LoVo (cell line): ENCODE measurements at places on chromosomes 13 and 19.

DNA sequence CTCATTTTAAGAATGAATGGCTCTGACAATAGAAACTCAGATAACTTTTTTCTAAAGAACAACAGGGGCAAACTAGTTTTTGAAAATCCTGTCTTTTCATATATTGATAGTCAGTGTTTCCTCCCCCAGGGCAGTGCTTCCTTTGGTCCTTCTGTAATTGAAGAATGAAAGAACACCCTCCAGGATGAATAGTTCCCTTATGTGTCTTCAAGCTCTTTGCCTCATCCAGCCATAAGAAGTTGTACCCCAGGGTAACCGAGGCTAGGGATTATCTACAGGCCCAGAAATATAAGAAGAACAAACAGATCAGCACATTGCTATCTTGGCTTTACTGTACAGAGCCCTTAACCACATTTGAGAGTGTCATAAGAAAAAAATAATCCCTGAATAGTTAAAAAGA lies 12.1 kb upstream of the ERICH6B start:
- DNase-seq: no peak

DNA sequence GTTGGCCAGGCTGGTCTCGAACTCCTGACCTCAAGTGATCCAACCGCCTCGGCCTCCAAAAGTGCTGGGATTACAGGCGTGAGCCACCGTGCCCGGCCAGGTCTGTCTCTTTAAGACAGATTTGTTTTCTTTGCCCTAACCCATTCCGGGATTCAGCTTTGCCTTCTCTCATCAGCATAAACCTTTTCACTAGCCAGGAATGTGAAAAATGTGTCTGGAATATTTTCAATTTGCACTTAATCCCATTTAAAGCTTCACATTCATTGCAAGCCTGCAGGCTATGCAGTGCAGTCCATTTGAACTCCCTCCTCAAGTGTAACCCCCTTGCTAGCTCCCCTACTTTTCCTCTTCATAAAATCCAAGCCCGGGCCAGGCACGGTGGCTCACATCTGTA lies 880 bp upstream of the TMEM160 start:
- no peak for DNase-seq

GRCh38 chr13:53264751-53265385 lies 236.3 kb downstream of the OLFM4 start:
- no peak for DNase-seq

DNA sequence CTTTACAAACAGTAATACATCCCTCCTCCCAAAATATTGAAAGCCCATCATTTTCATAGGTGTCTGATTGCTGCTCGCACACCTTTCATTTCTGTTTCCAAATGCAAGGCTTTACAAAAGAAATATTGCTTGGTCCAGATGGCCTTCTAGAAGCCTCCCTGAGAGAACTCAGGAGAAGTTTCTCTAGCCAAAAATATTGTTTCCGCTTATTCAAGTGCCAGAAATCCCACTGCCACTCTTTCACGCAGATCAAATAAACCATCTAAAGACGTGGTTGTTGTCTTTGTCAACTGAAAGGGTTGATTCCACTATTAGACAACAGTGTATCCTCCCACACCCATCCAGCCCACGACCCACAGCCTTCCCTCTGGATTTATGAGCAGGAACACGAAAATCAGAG lies 96.2 kb downstream of the ZIC5 start:
- DNase-seq: no peak

DNA sequence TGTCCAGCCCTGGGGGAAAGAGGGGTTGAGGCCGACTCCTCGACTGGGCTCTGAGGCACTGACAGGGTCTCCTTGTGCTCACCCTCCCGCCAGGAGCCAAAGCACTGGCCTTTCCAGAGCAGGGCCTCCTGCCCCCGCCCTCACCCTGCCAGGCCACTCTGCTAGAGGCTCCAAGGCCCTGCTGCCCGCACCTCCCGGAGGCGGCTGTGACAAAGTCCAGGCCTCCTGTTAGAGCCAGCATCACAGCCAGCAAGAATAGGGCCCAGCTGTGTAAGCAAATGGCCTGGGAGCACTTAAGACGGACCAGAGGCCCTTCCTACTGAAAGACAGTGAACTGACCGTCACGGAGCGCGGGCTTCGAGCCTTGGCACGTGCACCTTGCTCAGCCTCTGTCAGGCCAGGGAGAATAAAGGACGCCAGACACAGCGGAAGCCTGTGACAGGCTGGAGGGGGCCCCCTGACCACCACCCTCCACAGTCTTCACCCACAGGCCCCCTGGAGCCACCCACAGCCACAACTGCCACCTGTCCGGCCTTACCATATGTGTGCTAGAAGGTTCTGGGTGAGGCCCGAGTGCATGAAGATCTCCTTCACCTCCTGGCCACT lies 50.9 kb downstream of the EPS15L1 start:
- DNase-seq: no peak

DNA sequence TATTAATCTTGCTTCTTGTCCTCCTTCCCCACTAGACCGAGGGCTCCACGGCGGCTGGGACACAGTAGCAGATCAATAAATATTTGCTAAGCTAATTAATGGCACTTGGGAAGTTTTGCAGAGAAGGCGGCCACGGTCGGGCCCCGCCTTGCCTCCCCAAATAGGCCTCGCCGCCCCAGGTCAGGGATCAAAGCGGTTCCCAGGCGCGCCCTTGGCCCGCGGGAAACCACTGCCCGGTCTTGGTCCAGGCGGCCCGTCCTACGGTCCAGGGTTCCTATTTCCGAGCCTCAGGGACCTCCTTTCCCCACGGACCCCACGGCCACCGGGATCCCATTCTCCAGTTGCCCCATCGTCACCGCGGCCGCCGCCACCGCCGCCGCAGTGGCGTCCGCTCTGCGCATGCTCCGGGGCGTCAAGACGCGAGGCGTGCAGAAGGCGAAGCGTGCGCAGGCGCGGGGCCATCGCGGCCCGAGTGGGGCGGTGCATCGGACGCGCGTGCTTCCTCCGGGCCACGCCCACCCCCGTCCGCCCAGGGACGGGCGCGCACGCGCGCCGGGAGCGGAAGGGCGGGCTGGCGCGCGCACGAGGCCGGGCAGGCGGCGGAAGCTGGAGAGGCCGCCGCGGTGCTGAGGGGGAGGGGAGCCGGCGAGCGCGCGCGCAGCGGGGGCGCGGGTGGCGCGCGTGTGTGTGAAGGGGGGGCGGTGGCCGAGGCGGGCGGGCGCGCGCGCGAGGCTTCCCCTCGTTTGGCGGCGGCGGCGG lies at the start of gene SMARCA4:
Gene SMARCA4, plus strand, starts transcription at position 717 of the 759 bp plus-strand sequence. CDS start 23,122 bp downstream, outside the sequence.
- DNase-seq: peak; percentile 98

GRCh38 chr19:13262450-13262849 lies 112.2 kb downstream of the IER2 start:
- DNase-seq: peak; percentile 55
